ENCODE measurements at places on chromosomes 13 and 19.

DNA sequence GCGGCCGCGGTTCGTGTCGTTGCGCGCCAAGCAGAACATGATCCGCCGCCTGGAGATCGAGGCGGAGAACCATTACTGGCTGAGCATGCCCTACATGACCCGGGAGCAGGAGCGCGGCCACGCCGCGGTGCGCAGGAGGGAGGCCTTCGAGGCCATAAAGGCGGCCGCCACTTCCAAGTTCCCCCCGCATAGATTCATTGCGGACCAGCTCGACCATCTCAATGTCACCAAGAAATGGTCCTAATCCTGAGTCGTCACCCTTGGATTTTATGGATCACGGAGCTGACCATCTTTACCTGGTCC, 475 bp downstream of the MRPL57 start:
- no peak for DNase-seq

DNA sequence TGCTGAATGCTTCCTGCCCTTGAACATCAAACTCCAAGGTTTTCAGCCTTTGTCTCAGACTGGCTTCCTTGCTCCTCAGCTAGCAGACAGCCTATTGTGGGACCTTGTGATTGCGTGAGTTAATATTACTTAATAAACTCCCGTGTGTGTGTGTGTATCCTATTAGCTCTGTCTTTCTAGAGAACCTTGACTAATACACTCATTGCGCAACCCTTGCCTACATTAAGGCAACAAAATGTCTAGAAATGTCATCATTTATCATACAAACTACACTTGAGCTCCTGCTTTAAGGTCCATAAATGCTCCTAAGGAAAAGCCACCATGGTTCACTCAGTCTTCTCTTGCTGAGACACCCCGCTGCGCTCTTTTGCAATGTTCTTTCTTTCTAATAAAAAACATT, 2861.0 kb downstream of the PCDH9 start:
- DNase-seq = no peak

DNA sequence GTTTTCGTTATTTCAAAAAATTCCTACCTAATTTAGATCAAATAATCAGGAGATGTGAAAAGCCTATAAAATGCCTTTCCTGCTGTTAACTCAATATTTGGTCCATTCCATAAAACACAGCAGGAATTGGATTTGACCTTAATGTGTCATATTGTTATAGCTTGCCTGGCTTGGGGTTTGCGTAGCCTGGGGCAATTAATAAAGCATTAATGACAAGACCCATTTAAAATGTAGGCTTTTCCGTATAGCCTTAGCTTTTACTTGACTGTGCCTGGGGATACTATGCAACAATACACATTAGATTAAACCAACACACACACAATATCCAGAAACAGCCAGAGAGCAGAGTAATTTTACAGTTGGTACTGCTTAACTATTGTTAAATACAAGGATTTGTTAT, 117.2 kb upstream of the MAB21L1 start:
- no peak for DNase-seq

- no peak for DNase-seq
These were observed 541.4 kb downstream of the DACH1 start for GRCh38 chr13:71325556-71325955.

DNA sequence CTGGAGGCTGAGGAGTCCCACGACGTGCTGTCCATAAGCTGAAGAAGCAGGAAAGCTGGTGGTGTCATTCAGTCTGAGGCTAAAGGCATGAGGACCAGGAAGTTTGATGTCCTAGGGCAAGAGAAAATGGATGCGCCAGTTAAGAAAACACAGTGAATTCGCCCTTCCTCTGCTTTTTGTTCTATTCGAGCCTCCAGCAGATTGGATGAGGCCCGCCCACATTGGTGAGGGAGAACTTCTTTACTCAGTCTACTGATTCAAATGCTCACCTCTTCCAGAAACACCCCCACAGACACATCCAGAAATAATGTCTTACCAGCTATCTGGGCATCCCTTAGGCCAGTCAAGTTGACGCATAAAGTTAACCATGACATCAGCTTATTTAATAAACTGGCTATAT, 7.5 kb upstream of the TTYH1 start:
- DNase-seq = no peak

DNA sequence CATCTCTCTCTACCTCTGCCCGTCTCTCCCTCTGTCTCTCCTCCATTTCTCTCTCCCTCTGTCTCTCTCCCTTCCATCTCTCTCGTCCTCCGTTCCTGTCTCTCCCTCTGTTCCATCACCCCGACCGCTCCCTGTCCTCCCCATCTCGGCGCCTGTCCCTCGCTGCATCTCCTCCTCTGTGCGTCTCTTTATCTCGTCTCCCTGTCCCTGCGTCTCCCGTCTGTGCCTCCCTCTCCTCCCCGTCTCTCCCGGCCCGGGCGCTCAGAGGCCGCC, 4.6 kb downstream of the GRIN2D start:
- DNase-seq = no peak

DNA sequence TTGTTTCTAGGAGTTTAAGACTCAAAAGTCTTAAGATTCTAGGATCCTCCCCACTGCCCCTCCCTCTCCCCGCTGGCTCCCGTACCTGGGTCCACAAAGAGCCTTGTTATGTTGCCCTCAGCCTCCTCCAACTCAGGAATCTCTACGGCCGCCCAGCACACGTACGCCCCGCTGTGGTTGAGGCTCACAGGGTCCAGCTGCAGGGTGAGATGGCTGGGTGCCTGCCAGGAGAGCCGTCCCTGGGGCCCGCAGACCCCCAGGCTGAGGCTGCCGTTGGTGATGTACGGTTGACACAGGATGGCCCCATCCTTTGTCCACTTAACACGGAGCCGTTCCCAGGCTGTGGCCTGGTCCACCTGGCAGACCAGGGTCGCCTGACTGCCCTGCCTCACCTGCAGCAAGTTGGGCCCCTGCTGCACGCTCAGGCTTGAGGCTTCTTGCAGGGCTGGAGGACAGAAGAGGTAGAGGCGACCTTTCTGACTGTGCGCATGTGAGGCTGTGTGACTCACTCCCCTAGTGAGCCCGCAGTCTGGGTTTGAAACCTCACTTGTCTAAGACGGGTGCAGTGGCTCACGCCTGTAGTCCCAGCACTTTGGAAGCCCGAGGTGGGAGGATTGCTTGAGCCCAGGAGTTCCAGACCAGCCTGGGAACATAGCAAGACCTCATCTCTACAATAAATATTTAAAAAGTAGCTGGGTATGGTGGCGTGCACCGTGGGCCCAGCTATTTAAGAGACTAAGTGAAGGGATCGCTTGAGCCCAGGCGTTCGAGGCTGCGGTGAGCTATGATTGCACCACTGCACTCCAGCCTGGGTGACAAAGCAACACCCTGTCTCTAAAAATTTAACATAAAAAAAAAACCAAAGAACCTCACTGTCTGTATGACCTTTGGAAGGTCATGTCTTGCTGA, 4.0 kb downstream of the TMIGD2 start:
- no peak for DNase-seq

DNA sequence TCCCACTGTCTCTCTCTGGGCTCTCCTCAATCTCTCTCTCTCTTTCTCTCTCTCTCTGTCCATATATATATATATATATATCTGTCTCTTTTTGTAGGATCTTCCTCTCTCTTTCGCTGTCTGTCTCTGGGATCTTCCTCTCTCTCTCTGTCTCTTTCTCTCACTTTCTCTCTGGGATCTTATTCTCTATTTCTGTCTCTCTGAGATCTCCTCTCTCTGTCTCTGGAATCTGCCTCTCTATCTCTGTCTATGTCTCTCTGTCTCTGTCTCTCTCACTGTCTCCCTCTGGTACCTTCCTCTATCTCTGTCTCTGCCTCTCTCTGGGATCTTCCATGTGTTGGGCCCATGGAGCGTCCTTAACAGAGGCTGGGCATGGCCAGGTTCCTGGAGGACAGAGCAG, 3.4 kb downstream of the ATP1A3 start:
- no peak for DNase-seq

All from posterior cingulate gyrus (tissue), 11 donors.